Fibroblast of lung (primary cell): ENCODE measurements at places on chromosomes 3 and 15.

- DNase-seq = peak; percentile 82
Observed at GRCh38 chr3:43379343-43379742, 93.0 kb downstream of the SNRK start.

DNA sequence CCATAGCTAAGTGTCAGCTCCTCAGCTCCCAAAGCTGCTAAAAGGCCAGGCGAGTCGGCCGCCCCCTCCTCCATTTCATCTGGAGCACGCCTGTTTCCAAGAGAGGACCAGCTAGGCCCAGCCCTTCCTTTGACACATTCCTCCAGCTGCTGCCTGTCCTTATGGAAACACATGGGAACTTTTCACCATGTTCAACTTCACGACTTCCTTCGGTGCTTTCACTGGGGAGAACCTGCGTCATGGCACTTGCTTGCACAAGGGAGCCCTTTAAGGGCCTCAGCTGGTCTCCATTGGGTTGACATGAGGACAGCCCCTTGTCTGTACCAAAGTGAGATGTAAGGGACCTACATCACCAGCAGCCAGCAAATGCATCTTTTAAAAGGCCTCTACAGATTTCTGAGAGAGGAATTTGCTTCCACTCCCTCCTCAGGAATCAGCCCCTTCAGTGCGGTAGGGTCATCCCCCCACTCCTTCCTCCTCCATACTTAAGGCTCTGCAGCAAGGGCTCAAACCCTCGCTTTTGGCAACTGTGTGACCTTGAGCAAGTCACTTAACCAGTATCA is 2.1 kb downstream of the MAGI1 start:
- DNase-seq = no peak

DNA sequence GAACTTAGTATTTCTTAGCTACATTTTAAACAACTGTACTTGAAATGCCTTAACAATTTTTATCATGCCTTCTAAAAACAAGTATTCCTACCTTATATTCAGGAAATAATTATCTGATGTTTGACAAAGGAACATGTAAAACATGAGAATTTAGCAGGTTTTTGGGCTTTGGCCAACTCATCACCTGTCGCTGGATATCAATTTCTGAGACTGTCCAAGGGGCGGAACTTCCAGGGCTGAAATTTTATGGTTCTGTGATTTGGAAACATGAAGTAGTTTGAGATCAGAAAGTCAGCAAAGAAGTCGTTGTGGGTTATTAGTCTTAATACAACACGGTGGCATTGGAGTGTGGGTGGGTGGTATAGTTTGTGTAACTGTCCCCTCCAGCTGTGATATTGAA is 282.2 kb upstream of the LRRN1 start:
- DNase-seq = no peak

GRCh38 chr15:100934726-100935125 is 15.6 kb downstream of the LRRK1 start:
- no peak for DNase-seq

DNA sequence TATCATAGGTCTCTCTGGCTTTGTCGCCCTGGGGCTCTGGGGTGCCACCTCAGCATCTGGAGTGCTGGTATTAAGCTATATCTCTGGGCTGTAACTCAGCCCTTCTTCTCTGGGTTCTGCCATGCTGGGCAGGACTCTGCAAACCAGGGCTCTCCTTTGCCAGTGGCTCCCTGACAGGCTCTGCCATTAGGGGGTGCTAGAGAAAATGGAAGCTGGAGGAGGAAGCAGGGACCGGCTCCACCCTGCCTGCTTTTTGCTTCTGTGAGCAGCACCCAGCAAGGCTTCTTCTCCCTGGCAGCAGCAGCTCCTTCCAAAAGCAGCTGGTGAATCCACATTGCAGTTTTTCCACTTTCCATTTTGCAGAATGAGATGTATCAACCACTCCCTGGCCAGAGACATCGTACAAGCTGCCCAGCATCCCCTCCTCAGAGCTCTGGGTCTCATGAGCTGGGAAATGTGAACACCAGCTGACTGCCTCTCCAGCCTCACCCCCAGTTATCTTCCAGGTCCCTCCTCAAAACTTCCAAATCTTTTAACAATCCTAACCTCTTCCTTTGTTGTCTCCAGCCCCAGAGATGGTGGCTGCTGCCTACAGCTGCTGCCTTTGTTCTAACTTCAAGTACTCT is 165.0 kb downstream of the ABHD5 start:
- peak; percentile 46 for DNase-seq

DNA sequence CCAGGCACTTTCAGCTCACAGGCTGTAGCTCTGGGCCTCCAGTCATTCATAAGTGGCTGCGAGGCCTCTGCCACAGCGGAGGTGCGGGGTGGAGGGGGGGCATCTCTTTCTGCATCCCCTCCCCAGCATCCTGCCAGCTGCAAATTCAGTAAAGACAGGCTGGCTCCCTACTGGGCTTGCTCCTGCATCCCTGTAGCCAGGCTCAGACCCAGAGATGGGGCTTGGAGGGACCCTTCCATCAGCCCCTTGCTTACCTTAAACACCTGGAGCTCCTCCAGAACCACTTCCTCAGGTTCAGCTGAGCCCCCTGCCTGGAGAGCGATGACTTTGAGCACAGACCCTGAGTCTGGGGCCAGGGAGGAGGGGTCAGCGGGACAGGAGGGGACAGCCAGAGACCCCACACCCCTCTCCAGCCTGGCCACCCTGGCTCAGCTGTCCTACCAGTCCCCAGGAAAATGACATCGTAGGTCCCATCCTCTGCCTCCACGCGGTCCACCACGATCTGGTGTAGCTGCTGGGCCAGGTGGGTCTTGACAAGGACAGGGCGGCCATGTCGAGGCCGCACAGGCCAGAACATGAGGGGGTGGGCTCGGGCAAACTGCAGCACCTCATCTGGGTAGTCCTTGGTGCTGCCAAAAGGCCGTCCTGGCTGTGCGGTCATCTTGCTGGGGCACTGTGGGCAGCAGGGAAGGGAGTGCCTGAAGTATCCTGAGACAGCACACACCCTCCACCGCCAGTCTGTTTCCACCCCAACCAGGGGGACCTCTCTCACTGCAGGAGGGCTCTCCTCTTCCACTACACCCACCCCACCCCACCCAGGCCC is 5.3 kb downstream of the SEMA3G start:
- no peak for DNase-seq

- no peak for DNase-seq
Observed at GRCh38 chr3:25513642-25514266, 85.7 kb downstream of the RARB start.

DNA sequence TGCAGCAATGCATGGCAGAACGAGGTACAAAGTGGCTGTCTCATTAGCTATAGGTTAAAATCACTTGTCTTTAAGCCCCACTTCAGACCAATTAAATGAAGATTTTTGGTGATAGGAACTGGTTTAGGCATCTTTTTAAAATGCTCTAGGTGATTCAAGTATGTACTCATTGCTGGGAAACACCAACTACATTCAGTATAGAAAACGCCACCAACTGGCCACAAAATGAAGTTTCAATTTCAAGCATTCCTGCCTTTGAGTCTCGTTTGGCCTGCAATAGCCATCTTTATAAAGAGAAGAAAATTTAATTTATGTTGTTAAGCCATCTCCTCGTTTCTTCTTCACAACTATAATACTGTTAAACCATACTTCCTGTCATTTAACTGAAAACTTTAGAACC is 587.9 kb downstream of the GBE1 start:
- DNase-seq = no peak

- peak; percentile 49 for DNase-seq
Observed at GRCh38 chr3:52193065-52193464, 4.9 kb upstream of the ALAS1 start.

- DNase-seq = no peak
Observed at GRCh38 chr3:19595884-19596283, 338.1 kb downstream of the EFHB start.

DNA sequence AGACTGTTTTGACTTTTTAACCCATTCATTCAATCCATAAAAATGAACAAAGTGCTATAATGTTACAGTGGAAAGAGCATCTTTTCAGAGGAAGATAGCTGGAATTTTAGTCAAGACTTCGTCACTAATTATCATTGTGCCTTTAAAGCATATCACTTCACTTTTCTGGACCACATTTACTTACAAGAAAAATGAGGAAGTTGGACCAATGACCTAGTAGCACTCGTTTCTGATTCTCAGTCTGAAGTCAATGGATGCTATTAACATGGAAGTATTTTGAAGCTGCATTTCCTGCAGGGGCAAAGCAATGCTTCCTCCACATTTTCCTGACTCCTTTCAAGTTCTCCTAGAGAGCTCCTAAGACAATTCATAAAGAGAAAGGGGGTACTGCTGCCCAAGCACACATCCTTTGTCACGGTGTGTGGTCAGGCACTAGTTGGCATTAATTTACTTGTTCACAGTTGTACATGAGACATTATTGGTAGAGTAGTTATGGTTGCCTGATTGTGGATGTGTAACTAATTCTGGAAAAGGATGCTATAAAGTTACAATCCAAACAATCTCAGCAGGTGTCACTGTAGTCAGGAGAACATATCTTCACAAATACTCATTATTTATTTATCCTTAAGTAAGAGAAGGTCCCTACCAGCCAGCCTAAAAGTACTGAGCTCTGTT is 1049.1 kb downstream of the FHIT start:
- DNase-seq = no peak

GRCh38 chr3:114218578-114219185 is 18.7 kb downstream of the ZNF80 start:
- no peak for DNase-seq

GRCh38 chr3:38019658-38020341 is 9.6 kb downstream of the PLCD1 start:
- DNase-seq = no peak

DNA sequence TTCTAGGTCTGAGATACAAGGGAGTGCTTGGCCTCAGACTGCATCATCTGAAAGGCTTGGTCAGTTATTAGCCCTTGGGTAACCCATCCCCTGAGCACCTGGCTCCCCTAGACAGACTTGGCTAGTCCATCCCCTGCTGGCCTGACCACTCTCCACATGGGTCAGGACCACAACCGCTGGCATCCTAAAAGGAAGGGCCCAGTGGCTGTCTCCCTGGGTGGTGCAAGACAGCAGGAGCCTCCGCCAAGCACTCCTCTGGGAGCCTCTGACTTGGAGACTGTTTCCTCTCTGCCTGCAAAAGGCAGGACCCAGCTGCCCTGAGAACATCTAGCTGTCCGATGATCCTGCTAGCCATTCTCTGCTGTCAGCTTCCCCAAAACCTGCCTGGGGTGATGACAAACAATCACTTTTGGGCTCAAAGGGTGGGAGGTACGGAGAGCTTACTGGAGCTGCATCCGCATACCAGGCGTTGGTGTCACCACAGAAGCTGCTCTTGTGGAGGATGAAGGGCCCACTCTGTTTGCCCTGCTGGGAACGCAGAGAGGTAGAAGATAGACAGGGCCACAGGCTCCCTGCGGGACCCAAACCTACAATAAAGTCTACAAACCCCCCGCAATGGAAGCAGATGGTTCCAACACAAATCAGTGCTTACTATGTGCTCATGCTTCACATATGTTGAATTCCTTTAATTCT is 108.0 kb upstream of the PRR20G start:
- DNase-seq = no peak

DNA sequence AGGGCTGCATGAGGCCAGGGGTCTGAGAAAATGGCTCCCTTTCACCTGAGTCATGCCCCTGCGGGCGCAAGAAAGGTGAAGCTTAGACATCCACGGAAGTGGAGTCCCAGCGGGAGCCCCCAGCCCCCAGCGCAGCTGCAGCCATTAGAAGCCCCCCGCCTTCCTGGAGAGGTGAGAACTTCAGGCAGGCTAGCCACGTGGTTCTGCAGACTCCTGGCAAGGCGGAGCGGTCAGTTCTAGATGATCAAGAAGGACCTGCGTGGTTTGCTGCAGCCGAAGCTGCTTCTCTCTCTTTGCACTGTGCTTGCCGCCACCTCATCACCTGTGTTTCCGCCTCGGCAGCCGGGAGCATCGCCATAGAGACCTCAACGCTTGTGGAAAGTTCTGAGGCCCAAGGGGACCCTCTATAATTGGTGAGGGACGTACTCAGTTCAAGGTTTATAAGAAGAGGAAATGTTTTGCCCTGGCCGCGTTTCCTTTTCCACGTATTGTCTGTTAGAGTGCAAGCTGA is 15.8 kb upstream of the KCNMB3 start:
- DNase-seq = no peak

GRCh38 chr15:55873024-55873720 is 120.2 kb downstream of the NEDD4 start:
- DNase-seq = peak; percentile 39

DNA sequence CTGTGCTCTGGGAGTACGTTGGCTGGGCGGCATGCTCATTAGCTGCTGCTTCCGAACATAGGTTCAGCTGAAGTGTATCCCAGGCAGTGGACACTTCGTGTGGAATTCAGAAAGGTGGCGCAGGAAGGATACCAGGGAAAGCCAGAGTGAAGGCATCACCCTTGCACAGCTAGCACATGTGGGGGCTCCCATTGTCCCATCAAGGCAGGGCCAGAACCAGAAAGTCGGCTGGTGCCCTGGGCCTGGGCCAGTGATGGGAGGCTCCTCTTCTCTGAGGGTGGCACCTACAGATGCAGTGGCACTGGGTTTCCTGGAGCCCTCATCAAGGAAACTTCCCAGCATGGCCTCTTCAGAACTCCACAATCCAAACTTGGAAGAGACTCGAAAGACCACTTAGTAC is 56.6 kb downstream of the PGPEP1L start:
- DNase-seq = no peak

DNA sequence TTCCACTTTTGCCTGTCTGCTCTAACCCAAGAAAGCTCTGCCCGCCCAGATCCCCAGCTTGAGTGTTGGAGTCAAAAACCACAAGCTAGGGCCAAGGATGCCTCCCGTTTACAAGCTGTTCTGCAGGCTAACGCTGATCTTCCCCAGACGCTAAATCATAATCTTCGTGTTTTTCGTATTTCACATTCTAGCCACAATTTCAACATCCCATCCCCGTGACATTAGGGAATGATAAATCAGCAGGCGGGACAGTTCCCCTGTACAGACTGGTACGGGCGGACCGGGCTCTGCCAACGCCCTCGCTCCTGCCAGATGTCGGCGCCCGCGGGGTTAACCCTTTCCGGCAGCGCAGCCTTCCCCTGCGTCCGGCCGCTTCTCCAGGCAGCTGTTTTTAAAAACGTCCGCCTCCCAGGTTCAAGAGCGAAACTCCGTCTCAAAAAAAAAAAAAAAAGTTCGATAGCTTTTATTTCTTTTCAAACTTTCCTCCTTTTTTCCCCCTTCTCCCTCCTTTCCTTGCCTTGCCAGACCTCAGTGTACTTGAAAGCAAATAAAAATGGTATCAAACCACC is 81.0 kb upstream of the BNC1 start:
- peak; percentile 64 for DNase-seq

- no peak for DNase-seq
Observed at GRCh38 chr3:172134352-172134751, 95.0 kb downstream of the FNDC3B start.

- DNase-seq = peak; percentile 98
Observed at GRCh38 chr3:27326629-27327545, 42.3 kb downstream of the NEK10 start.

GRCh38 chr15:45702041-45702440 is 67.2 kb downstream of the SQOR start:
- DNase-seq = no peak
